ENCODE measurements at places on chromosomes 1 and 21.

GRCh38 chr1:31505911-31506497 lies 70.3 kb upstream of the TINAGL1 start:
- DNase-seq: peak; percentile 71

- DNase-seq: peak; percentile 41
Observed at GRCh38 chr21:26115305-26115704, 55.3 kb downstream of the APP start.

GRCh38 chr1:7553042-7553690 lies 217.9 kb upstream of the VAMP3 start:
- DNase-seq: no peak

- DNase-seq: peak; percentile 51
Observed at GRCh38 chr1:203771901-203772301, 6.9 kb downstream of the LAX1 start.

DNA sequence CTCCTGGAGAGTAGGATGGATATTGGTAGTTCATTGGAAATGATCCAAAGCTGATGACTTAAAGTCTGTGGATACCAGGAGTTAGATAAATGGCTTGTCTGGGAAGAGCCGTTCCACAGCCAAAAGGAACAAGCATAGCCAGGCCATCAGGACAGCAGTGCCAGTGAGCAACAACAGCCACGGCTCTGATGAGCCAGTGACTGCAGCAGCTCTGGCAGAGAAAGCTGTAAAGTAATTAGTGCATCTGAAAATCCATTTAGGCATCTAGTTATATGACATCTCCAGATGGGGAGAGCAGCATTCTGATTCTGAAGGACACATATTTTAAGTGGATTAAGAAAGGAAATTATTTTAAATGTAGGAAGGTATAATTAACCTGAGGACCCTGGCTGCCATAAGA lies 256.2 kb upstream of the PLXNA2 start:
- DNase-seq: no peak
